ENCODE measurements at places on chromosomes 5 and 9.

- no peak for DNase-seq
Observed at GRCh38 chr9:135526730-135527571, 5.7 kb downstream of the LCN1 start.

DNA sequence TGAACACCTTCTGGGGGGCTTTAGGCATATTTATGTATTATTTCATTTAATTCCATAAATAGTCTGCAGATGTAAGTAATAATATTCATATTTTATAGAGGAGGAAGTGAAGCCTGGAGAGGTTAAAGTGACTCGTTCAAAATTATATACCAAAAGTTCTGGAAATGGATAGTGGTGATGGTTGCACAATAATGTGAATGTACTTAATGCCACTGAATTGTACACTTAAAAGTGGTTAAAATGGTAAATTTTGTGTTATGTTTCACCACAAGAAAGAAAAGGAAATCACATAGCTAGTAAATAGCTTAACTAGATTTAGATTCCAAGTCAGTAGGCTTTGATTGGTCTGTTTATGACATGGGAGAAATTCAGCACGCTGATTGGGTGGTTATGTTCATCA, 13.0 kb upstream of the TMEFF1 start:
- DNase-seq, result no peak

DNA sequence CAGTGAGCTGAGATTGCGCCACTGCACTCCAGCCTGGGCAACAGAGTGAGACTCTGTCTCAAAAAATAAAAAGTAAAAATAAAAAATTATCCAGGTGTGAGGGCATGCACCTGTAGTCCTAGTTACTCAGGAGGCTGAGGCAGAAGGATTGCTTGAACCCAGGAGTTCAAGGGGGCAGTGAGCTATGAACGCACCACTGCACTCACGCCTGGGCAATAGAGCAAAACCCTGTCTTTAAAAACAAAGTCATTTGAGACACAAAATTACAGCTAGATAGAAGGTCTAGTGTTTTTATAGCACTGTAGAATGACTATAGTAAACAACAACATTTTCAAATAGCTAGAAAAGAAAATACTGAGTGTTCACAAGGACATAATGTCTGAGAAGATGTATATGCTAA, 16.4 kb downstream of the IL4 start:
- DNase-seq, result no peak

- no peak for DNase-seq
Observed at GRCh38 chr5:159340511-159340910, 10.2 kb upstream of the IL12B start.

DNA sequence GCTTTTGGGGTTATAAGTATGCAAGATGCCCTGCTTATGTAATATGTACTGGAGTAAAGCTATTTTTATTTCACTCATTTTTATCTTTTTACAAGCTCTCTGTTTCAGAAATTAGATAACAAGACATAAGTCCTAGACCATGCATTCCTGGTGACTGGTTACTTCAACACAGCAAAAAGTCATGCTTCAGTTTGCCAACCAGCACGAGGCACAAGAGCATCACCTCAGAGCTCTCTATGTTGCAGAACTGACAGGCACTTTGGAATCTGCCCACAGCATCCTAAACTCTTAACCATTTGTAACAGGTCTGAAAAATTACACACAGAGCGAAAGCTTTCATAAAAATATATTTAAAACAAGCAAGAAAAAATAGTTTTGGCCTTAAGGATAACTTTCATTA, 112.8 kb downstream of the MARCHF11 start:
- no peak for DNase-seq

Measured in germinal center (tissue), 1 donor.